ENCODE measurements at places on chromosomes 4 and X.

GRCh38 chr4:119624356-119624755 lies 4.2 kb downstream of the PDE5A start:
- no peak for DNase-seq

GRCh38 chr4:142348613-142349021 lies 497.5 kb downstream of the INPP4B start:
- no peak for DNase-seq

- DNase-seq = no peak
Observed at GRCh38 chr4:13611283-13611842, 16.2 kb downstream of the BOD1L1 start.

DNA sequence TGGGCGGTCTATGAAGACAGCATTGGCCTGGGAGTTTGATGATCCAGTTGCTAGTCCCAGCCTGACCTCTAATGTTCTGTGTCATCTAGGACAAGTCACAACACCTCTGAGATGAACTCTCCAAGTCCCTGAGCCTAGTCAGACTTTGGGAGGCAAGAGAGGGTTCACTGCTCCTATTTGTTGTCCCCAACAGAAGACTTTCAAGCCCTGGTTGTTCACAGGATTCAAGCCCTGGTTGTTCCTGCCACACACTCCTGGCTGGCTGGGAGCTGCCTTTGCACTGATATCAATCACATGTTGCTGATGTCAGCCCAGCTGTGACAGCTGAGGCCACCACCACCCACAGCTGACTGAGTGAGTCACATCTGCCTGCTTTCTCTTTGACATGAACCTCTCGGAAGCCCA lies 253.2 kb upstream of the RASGEF1B start:
- DNase-seq = peak; percentile 39

DNA sequence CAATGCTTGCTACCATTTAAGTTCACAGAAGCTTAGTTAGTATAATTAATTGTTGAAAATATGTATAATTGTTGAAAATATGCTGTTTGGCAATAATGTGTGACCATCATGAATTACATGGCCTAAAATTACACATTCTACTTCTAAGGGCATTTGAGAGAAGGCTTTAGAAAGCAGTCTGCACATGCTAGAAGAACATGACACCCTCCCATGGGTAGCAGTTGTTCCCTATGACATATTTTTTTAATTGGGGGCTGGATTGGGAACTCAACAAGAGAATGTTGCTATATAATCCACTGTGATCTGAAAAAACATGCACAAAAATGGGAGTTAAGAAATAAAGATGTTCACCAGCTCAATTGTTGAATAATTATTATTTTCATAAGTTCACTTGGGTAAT lies 331.4 kb downstream of the ARHGAP24 start:
- DNase-seq = no peak

- no peak for DNase-seq
Observed at GRCh38 chr4:68369142-68369805, 19.4 kb upstream of the YTHDC1 start.

- DNase-seq = no peak
Observed at GRCh38 chr4:102599455-102599854, 98.3 kb downstream of the NFKB1 start.

- no peak for DNase-seq
Observed at GRCh38 chr4:174496631-174497432, 25.5 kb downstream of the HPGD start.

DNA sequence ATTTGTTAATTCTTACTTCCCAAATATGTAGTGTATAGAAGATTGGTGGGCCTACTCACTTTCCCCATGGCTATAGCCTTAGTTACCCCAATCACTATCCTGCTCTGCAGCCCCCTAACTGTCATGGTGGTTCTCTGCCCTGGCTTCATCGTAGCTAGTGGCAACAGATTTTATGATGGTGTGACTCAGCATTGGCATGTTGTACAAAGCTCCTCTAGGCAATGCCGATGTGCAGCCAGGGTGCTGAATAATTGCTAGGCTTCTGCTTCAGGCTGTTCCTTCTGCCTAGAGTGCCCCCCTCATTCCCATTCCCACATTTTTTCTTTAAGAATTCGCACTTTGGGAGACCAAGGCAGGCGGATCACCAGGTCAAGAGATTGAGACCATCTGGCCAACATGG lies 35.2 kb downstream of the AFF2 start:
- no peak for DNase-seq

DNA sequence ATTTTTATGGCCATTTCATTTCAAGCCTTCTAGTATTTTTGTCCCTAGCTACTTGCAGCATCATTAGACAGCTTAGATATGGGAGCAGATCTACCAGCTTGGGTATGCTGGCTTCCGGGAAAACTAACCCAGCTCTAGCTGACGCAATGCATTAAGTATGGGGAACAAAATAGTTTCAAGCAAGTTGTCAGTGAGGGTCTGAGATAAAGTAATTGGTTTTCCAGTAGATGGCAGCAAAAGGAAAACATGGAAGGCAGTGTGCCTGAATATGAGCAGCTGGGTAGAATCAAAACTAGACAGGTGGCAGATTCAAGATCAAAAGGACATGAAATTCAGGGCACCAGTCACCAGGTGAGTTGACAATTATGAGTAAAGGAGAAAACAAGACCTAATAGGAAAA lies 340.9 kb upstream of the CTSO start:
- DNase-seq = peak; percentile 50

- DNase-seq = no peak
Observed at GRCh38 chr4:99934891-99935290, 11.5 kb downstream of the DNAJB14 start.
